ENCODE measurements at places on chromosomes 13 and 19. TPM values are rescaled to one million over a fixed set of nuclear protein-coding genes. Genes with fewer than 3 reads are reported as not detected.

- DNase-seq = peak; percentile 93
Measured at GRCh38 chr13:98416408-98416807, 160.5 kb downstream of the STK24 start.

GRCh38 chr13:95083758-95084157 lies 217.5 kb downstream of the ABCC4 start:
- no peak for DNase-seq

- DNase-seq = no peak
Measured at GRCh38 chr13:26872525-26873385, 112.2 kb upstream of the GPR12 start.

- DNase-seq = no peak
Measured at GRCh38 chr19:57706346-57706745, 2.7 kb downstream of the ZNF154 start.

DNA sequence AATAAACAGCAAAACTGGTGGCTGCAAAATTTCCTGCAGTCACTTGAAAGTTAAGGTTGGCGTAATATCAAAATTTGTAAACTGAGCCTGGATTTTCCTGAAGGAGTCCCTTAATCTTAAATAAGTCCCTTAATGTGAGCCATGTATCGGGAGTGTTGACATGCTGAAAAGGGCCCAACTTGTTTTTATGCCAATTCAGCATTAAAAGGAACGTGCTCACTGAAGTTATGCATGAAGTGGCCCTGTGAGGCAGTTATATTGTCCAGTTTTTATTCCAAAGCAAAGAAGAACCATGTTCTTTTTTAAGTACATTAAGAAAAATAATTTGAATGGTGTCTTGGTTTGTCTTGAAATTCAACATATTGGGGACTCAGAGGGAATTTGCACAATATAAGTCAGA lies 1766.9 kb downstream of the SLITRK1 start:
- DNase-seq = no peak

Gene UHRF1
- total RNA-seq = 1.7 TPM

DNA sequence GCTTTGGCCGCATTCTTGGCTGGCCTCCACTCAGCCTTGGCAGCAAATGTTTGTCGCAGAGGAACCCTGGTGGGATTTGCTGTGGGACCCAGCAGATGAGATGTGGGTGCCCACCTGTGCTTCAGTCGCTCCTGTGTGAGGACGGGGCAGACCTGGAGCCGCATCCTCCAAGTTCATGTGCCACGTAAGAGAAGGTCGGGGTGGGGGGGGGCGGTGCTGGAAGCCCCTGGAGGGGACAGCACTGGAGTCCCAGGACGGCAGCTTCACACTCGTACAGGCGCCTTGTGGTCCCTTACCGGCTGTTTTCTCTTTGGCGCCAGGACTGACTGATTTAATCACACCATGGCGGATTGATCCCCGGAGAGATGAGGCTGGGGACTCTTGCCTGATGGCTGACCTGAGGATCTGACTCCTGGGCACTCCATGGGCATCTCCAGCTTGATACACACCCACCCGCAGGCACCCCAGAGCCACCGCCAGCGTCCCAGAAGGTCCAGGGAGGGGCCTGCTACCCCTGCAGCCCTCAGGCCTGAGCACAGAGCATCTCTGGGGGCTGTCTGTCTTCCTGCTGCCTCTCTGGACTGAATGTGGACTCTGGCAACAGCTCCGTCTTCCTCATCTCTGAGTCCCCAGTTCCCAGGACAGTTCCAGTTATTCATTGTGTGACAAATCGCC lies 10.0 kb upstream of the GRTP1 start:
- peak; percentile 35 for DNase-seq

Gene DHRS12
- total RNA-seq = 24.4 TPM

DNA sequence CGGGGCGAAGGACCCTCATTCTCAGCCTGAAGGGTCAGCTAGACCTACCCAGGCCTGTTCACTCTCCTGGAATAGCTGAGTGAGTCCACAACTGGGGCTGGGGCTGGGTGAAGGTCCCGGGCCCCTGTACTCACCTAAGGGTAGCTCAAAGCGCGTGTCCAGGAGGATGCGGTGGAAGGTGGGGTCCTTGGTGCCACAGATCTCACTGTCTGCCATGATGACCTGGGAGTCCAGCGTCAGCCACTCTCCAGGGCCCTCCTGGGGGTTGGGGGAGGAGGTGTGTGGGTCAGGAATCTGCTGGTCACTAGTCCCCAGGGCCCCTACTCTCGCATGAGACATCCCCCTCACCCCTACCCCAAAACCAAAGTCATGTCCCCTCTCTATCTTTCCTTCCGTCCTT lies 18.7 kb downstream of the UNC13A start:
- no peak for DNase-seq

GRCh38 chr13:97074618-97075017 lies 80.3 kb upstream of the OXGR1 start:
- no peak for DNase-seq

Gene RNF225
- not detected for total RNA-seq

GRCh38 chr13:29196409-29197074 lies 376.4 kb downstream of the MTUS2 start:
- DNase-seq = no peak

- DNase-seq = no peak
Measured at GRCh38 chr13:41960211-41960636, 685 bp downstream of the VWA8 start.

Gene ACOD1
- not detected for total RNA-seq

DNA sequence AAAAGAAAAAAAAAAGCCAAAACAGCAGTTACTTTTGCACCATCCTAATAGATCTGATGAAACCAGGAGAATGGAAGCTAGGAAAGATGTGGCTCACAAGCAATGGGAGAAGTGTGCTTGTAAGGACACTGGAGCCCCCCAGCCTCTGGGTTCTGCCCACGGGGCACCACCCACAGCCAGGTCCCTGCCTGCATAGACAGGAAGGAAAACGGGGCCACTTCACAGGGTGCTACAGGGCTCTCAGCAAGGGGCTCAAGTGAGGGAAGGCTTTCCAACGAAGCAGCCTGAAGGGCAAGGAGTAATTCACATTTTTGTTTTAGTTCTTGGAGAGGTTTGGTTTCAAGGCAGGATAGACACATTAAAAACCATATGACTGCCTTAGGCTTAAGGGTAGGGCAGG lies 42.7 kb downstream of the BRD4 start:
- no peak for DNase-seq

DNA sequence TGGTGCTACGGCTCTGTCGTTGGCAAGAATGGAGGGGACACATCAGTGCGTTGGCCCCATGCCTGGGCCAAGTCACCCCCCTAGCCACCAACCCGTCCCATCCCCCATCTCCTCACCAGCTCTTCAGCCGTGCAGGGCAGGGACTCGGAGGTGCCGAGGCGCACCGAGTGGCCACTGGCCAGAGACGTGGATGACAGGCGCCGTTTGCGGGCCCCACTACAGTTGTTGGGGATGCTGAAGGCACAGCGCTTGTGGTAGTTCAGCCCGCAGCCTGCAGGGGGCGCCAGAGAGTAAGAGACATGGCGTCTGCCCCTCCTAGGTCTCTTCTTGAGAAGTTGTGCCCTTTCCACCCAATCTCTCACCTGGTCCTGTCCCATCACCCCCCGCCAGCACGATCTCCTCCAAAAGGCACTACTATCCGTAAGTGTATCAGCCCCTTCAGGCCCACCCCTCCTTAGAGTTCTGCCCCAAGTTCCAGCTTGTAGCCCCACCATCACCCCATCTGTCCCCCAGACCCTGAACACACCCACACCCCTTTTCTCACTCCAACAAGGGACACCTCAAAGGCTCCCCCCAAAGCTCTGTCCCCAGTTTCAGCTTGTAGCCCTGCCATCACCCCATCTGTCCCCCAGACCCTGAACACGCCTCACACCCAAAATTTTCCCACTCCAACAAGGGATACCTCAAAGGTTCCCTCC lies 12.4 kb downstream of the PRKD2 start:
- DNase-seq = peak; percentile 97

DNA sequence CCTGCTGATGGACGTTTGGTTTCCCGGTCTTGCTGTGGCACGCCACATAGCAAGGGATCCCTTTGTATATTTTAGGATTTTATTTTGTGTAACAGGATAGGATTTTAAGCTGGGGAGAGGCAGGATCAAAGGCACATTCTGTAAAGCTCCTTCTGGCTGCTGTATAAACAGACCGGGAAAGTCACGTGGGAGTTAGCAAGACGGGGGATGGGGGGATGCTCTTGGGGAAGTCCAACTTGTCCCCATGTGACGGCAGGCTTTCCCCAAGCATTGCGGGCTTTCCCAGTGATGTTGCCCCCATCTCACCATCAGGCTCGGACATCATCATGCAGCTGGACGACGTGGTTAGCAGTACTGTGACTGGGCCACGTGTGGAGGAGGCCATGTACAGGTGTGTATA lies 5.8 kb downstream of the QTRT1 start:
- DNase-seq = no peak

DNA sequence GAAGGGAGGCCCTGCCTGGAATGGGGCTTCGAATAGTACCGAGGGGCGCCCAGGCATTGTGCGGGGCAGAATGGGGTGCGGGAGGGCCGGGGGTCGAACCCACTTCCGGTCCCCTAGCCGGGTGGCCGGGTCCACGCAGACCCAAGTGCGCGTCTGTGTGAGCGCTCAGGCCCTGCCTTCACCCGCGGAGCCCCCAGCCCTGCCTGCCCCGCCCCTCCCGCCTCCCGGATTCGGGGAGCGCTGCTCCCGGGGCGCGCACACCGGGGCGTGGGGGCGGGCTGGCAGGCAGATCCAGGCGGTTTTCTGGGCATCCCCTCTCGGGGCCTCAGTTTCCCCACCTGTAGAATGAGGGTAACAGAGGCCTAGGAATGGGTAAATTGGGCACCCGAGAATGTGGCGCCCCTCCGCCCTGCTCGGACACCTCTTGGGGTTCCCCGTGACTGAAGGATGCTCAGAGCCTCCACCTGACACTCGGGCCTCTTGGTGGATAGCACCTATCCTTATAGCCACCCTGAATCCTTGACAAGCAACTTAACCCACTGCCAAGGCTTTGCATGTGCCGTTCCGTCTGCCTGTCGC lies 682 bp downstream of the PIK3R2 start:
- DNase-seq = peak; percentile 47

GRCh38 chr13:41494202-41494601 lies 36.9 kb downstream of the RGCC start:
- DNase-seq = no peak

Gene ZNF98
- total RNA-seq = 11.1 TPM

- no peak for DNase-seq
Measured at GRCh38 chr13:22447132-22447886, 733.5 kb upstream of the SGCG start.

DNA sequence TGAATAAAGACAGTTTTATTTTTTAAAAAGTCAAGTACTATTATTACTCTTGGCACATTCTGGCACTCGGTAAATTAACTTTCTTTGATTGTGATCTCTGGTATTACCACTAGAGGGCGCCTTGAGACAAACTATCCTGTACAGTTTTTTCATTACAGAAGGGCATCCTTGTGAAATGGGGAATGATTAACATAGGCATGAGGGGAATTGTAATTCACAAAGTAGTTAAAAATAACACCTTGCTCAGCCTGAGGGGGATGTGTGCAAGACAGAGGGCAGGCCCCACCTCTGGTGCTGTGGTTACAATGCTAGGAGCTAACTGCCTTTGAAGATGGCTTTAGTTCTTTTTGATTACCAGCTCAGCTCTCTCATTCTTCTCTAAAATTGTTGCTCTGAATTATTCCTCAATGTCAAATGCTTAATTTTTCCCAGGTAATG lies 24.2 kb upstream of the C1QTNF9B start:
- no peak for DNase-seq

Data from pancreas (tissue), 10 donors.